Erythroblast (primary cell): ENCODE measurements at places on chromosomes 16 and 17.

- no peak for DNase-seq
Measured at GRCh38 chr17:55062921-55063320, 94.4 kb downstream of the STXBP4 start.

GRCh38 chr16:58197314-58198012 is 443 bp downstream of the CSNK2A2 start:
- peak; percentile 62 for DNase-seq

- no peak for DNase-seq
Measured at GRCh38 chr17:5962371-5962770, 107.8 kb upstream of the WSCD1 start.

DNA sequence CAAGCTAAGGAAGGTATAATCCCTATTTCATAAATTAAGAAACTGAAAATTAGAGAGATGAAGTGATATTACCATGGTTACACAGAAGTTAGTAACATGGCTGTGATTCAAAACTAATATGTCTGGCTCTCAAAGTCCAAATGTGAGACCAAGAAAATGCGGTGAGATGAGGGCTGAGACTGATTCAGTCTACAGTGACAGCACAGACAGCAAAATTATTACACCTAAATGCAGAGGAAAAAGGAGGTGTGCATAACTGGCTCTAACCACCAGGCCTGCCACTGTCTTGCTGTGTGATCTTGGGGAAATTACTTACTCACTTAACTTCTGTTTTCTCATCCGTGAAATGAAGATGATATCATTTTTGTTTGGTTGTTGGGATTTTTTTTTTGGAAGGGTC is 270.0 kb upstream of the SOX9 start:
- no peak for DNase-seq

DNA sequence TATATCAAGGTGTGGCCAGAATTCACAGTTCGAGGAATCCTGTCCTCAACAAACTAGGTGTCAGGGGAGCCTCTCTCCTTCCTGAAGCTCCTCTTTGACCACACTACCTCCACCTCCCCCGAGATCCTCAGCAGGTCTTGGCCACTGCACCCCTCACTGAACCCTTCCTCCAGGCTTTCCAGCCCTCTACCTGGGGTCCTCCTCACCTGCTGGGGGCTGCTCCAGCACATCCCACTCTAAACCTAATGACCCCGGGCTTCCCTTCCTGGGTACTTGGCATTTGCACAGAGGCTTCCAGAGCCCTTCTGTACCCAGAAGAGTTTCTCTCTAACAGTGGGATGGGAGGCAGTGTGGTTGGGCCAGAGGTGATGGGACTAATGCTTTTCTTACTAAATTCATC is 9.7 kb downstream of the SLC6A2 start:
- no peak for DNase-seq

DNA sequence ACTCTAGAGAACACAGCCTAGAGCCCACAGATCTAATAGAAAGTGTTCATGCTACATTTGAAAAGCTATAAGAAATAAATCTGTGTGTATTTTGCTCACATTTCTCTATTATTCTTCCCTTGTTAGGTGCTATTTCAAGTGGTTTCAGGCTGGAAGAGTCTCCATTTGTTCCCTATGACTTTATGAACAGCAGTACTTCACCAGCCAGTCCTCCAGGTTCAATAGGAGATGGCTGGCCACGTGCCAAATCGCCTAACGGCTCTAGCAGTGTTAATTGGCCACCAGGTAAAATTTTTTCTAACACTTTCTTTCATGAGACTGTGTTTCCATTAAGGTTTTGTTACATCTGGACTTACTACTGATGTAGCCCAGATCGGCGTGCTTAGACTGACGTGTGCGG is 30.7 kb upstream of the SLC5A11 start:
- no peak for DNase-seq
